Cortex of kidney (tissue), 1 donor: ENCODE measurements at places on chromosomes 13 and 19.

DNA sequence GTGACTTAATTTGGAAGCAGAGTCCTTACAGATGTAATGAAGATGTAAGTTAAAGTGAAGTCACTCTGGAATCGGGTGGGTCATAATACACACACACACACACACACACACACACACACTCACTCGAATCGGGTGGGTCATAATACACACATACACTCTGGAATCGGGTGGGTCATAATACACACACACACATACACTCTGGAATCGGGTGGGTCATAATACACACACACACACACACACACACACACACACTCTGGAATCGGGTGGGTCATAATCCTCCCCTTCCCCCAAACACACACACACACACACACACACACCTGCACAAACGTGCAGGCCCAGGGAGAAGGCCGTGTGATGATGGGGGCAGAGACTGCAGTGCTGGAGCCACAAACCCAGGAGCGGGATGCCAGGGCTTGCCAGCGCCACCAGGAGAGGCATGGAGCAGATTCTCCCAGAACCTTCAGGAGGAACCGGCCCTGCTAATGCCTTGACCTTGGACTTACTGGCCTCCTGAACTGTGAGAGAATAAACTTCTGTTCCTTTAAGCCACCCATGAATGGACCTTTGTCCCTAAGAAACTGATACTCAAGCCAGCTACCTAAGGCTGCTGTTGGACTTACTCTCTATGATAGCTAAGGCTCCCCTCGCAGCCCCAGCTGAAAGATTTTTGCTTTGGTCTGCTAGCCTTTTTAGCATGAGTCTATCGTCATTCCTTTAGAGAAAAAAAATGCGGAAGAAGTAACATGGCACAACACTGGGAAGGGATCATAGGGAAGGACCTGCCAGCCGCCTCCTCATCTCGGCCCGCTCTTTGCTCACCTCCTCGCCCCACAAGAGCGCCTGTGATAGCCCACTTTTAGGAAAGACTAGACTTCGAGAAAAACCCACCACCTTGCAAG, 136.2 kb upstream of the RNF113B start:
- no peak for DNase-seq

DNA sequence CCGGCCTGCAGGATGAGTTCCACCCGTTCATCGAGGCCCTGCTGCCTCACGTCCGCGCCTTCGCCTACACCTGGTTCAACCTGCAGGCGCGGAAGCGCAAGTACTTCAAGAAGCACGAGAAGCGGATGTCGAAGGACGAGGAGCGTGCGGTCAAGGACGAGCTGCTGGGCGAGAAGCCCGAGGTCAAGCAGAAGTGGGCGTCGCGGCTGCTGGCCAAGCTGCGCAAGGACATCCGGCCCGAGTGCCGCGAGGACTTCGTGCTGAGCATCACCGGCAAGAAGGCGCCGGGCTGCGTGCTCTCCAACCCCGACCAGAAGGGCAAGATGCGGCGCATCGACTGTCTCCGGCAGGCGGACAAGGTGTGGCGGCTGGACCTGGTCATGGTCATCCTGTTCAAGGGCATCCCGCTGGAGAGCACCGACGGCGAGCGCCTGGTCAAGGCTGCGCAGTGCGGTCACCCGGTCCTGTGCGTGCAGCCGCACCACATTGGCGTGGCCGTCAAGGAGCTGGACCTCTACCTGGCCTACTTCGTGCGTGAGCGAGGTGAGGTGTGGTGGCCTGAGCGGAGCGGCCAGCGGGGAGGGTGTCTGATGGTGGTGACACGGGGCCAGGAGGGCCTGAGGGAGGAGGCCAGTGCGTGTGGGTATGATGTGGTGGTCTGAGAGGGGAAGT, 15.5 kb downstream of the NFIC start:
- no peak for DNase-seq

- no peak for DNase-seq
These were observed 738.3 kb upstream of the SLITRK5 start for GRCh38 chr13:86932776-86933334.

GRCh38 chr13:25037057-25037813, 58.7 kb upstream of the PABPC3 start:
- DNase-seq: no peak

DNA sequence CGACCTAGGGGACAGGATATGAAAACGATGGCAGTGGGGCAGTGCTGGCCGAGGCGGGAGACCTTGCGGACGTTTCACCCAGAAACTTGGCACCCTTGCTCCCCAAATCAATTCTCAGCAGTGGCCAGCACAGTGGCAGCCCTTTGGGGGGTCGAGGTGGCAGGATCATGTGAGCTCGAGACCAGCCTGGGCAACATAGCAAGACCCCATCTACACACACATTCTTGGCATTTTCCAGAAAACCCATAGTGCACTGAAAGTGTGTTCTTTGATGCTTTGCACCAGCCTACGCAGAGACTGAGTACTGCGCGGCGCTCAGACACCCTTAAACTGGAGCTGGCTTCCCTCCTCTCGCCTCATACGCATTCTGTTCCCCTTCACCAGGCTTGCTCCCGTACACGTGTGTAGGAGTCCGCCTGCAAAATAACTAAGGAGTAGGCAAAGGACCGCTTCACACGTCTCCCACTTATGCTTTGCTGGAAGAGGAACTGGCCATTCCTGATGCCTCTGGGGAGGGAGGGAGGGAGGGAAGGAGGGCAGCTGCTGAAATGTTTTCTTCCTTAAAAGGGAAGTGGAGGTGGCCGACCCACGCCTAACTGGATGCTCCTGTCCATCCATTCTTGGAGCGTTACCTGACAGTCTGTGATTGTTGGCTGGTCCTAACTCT, 23.5 kb upstream of the MIER2 start:
- DNase-seq: no peak

DNA sequence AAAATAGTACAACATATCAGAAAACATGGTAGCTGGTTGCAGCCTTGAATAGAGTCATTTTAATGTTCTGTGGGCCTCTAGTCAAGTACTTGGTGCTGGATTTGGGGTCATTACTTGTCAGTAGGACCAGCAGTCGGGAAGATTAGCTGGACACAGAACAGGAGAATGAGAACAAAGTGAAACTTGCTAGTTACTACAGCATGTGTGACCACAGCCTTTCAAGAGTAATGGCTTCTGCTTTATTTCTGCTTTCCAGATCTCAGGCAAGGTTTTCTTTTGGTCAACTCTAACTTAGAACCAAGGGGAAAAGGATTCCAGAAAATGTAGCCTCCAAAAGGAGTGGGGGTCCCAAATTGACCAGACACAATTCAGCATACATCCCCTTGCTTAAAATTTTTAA, 17.1 kb upstream of the VWA8 start:
- no peak for DNase-seq

GRCh38 chr19:4748185-4748584, 24.5 kb upstream of the DPP9 start:
- DNase-seq: no peak
